ENCODE measurements at places on chromosomes 4 and X.

DNA sequence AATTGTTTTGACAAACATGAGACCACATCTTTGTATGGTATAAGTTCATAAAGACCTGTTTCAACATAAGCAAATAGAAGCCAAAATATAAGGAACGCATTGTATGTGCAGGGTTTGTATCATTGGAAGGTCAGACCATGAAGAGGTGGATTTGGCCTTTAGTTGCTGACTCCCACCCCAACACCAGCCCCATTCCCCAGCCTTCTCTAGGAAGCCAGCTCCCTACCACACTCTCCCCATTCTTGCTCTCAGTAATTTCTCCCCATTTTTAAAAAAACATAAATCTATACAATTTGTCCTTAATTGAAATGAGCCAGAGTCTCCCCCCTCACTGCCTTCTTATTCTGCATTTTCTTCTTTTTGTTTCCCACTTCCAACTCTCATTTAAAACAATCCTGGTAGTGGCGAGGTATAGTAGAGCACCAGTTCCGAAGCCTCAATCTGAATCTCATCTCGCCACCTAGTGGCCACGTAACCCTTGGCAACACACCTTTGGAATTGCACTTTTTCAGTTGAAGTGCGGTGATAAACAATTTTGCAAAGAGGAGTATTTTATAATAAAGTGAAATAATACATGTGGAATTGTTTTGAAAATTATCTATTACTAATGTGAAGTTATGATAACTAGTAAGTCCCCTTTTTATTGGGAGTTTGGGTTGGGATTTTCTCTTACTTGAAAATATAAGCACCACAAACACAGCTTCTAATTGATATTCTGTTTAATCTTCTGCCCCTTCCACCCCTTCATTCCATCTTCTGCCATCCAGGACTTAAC lies 126.6 kb downstream of the ASB9 start:
- peak; percentile 22 for DNase-seq

DNA sequence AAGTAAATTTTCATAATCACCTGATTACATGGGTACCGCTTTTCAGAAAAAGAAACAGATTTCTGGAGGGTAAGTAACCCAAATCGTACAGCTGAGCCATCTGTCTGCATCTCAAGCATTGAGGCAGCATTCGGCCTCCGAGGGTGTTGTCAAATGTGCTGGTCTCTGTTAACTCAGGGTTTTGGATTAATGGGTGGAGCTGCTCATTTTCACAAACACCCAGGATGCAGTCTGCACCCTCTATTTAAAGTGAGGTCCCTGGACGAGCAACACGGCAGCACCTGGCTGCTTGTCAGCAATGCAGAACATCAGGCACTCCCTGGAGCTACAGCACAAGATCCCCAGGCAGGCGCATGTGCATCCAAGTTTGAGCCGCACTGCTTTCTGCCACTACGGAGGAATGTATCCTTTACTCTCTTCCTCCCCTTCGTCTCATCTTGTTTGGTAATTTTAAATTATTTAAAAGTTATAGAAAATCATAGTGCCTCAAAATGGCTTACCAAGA lies 24.7 kb upstream of the NAP1L5 start:
- no peak for DNase-seq

DNA sequence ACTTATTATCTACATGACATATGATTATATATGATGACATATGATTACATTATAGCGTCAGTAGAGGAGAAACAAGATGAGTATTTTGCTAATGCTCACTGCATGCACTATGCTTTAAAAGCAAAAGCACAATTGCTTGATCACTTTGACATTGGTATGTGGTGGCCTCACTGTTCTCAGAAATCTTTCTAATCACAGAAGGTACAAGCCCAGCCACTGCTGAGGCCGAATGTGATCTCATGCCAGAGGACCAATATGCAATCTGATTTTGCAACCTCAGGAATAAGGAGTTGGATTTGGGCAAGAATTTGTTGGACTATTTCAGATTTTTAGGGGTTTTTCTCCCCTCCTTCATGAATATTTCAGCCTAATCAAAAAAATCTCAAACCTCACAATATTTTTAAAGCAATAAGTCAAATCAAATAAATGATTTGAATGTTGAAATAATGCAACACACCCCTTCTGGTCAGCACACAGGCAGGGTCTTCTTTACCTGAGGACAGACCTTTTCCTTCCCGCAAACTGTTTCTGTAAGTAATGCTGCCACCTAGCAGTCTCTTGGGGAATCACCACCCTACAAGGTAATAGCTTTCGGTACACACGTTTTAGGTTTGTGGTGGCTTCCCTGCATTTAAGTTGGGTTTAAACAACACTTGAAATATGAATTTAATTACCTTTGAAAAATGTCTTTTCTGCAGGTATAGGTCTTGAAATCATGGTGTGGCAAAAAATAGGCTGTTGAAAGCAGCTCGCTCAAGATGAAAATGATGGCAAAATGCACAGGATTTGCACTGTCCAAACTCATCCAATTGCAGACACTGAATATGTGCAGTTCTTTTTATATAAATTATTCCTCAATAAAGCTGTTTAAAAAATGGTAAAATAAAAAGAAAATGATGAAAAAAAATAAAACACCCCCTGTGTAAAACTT lies 4.8 kb upstream of the CXCL13 start:
- DNase-seq, result no peak

GRCh38 chr4:61294936-61295335 lies 94.8 kb downstream of the ADGRL3 start:
- no peak for DNase-seq

DNA sequence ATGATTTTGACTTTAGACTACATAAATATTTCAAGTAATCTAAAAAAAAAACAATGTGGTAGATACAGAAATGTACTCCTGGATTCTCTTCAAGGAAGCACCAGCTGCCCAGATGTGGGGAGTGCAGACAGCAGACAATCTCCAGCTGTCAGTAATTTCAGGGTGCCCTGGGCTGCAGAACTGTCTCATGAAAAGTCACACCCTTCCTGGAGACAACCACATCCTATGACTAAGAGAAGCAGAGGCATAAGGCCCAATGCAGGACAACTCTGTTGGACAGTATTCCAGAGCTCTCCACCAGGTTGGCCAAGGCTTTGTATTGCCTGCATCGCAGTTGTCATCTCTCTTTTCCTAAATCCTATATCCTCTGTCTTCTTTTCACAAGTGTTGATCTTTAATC lies 34.4 kb upstream of the BLTP1 start:
- no peak for DNase-seq

- DNase-seq, result no peak
Measured at GRCh38 chr4:180558427-180558826, 1684.8 kb upstream of the TENM3 start.

GRCh38 chr4:98873059-98873458 lies 55.9 kb downstream of the EIF4E start:
- no peak for DNase-seq

- no peak for DNase-seq
Measured at GRCh38 chrX:31397119-31397518, 325.3 kb upstream of the FTHL17 start.

DNA sequence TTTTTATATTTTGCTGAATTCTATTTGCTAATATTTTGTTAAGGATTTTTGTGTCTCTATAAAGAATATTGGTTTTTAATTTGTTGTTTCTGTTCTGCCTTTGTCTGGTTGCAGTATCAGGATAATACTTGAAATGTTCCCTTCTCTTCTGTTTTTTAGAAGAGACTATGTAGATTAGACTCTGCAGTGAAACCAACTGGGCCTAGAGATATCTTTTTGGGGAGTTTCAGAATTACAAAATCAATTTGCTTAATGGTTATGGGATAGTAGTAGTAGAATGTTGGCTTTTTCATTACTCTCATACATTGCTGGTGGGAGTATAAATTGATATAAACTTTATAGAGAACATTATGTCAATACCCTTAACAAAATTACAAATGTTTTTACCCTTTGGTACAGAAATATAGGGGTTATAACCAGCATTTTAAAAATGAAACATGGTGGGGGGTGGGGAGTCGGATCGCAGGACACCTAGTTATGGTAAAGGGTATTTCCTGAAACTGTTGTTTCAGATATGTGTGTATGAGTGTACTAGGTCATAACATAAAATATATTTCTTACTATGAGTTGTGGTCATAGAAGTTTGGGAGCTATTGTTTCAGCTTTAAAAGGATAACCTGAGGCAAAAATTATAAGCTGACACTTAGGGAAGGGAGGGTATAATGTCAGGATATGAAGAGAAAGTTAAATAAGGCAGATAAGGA lies 29.0 kb downstream of the CLOCK start:
- DNase-seq, result no peak

DNA sequence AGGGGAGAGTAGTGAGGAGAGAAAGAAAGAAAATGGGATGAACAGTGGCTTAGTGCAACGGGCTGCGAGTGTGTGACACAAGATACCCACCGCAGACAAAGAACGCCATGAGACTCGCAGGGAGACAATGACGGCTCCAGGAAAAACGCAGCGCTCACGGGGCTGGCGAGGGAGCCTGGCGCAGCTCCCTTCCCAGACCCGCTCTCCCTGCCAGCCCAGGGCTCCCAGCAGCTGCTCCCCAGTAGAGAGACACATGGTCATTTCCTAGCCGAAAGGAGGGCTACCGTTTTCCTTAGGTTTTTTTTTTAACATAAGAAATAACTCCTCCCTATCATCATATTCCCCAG lies 149.5 kb downstream of the MAML3 start:
- no peak for DNase-seq

DNA sequence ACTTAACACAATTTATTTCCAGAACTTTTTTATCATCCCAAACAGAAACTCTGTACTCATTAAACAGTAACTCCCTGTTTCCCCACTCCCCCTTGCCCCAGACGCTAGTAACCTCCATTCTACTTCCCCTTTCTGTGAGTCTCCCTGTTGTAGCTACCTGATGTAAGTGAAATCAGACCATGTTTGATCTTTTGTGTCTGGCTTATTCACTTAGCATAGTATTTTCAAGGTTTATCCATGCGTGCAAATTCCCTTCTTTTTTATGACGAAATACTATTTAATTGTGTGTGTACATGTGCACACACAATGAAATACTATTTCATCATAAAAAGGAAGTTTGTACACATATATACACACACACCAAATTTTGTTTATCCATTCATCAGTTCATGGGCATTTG lies 5.2 kb downstream of the PKD2 start:
- no peak for DNase-seq

- DNase-seq, result no peak
Measured at GRCh38 chr4:23290656-23291055, 597.9 kb downstream of the GBA3 start.

- no peak for DNase-seq
Measured at GRCh38 chr4:40848251-40848650, 98.5 kb downstream of the NSUN7 start.

DNA sequence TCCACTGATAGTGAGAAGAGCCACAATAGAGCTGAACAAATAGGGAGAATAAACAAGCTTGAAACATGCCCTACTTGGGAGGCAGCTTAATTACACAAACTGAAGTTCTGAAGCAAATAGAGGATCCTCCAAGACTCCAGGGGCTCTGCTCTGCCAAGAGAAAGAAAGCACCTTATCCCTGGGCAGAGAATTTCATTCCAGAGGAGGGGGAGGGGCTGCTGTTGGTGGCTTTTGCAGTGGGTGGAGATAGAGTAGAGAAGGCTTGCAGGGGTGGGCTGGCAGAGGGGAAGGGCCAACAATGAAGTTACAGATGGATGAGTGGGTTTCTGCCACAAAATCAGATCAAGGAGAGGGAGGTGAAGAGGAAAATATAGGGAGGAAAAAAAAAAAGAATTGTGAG lies 1.0 kb upstream of the LPAR4 start:
- no peak for DNase-seq

- DNase-seq, result no peak
Measured at GRCh38 chr4:6869944-6870343, 39.7 kb upstream of the TBC1D14 start.

DNA sequence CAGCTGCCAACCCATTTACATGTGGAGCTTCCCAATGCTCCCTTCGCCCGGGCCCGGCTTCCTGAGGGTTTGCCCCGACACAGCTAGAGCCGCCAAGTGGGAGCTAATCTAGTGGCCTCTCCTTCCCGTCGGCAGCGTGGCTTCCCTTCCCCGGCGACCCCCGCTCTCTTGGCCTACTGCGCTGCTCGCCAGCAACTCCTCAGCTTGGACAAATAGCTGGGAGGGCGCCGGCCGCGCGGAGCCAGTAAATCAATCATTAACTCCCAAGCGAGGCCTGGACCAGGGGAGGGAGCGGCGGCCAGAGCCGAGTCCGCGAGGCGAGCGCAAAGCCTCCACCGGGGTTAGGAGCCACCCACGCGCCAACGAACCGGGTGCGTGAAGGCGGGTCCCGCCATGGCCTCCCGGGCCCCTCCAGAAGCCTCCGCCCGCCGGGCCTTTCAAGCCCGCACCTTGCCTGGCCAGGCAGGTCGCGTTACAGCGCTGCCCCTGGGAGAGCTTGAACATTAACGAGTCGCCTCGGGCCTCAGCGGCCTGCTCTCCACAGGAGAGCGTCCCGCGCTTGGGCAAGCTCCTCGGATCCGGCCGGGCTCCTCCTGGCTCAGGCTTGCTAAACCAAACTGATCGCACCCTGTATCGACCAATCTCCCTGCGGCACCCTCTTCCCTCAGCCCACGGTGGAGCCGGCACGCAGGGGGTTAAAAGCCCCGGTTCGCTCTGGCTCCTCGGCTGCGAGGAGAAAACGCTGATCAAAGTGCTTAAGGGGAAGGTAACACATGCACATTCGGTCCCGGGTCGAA lies 10.6 kb upstream of the BCOR start:
- DNase-seq, result no peak

- DNase-seq, result no peak
Measured at GRCh38 chr4:152992466-152992865, 56.3 kb downstream of the FHDC1 start.

DNA sequence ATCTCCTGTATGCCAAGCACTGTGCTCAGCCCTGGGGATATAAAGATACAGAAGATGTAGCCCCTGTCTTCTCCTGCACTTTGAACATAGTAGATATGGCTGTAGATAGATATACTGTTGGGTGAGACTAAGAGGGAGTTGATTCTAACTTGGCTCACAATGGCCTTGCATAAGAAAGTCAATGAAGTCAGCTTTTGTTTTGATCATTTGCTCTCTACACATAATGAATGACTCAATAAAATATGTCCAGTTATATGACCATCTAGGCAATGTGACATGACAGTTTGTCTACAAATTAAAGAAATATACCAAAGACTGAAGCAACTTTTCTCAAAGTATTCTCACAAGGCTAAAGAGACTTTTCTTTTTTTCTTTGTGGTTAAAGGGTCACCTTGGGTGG lies 147.6 kb upstream of the DIPK2B start:
- DNase-seq, result no peak

DNA sequence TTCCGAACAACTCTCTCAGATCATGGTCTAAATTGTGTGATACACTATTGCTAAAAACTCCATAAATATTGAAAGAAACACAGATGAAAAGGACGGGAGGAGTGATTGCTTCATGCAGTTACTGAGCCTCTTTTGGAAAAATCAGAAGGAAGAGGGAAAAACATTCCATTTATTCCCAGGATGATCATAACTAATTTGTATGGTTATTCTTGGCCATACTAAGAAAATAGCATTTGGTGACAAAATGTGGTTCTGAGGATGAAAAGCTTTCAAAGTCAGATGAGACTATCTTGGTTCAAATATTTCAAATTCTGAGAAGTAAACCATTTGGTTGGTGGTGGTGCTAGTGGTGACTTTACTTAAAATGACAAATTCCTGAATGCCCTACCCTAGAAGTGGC lies 305.4 kb upstream of the LDB2 start:
- DNase-seq, result no peak

- DNase-seq, result no peak
Measured at GRCh38 chr4:154406018-154406795, 85.4 kb downstream of the DCHS2 start.

- DNase-seq, result no peak
Measured at GRCh38 chr4:52670739-52671138, 11.6 kb upstream of the USP46 start.

Data from stimulated activated CD4-positive, alpha-beta T cell treated with anti-CD3 and anti-CD28 coated beads, Interleukin-15, amount 100 ng/mL, for 1 hour (primary cell).